Spinal cord (tissue), 10 donors: ENCODE measurements at places on chromosomes 1 and 21. TPM values are rescaled to one million over a fixed set of nuclear protein-coding genes. Genes with fewer than 3 reads are reported as not detected.

RGS8 gene
- 6.8 TPM for total RNA-seq

IGSF5 gene
- 5.3 TPM for total RNA-seq

GRCh38 chr1:206089341-206089740 is 27.8 kb downstream of the AVPR1B start:
- no peak for DNase-seq

DNA sequence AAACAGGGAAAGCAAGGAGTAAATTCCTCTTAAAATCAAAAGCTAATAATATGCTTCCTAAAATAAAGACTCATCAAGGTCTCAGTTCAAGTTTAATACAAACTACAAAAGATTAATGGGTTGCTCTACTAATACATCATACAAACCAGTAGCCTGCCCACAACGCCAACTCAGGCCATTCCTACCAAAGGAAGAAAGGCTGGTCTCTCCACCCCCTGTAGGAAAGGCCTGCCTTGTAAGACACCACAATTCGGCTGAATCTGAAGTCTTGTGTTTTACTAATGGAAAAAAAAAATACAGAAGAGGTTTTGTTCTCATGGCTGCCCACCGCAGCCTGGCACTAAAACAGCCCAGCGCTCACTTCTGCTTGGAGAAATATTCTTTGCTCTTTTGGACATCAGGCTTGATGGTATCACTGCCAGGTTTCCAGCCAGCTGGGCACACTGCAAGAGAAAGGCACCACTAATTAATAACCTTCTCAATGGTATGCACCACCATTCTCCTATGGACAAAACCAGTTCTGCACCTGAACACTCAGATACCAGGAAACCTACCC is 10.6 kb downstream of the PRDX1 start:
- DNase-seq, result no peak

DNA sequence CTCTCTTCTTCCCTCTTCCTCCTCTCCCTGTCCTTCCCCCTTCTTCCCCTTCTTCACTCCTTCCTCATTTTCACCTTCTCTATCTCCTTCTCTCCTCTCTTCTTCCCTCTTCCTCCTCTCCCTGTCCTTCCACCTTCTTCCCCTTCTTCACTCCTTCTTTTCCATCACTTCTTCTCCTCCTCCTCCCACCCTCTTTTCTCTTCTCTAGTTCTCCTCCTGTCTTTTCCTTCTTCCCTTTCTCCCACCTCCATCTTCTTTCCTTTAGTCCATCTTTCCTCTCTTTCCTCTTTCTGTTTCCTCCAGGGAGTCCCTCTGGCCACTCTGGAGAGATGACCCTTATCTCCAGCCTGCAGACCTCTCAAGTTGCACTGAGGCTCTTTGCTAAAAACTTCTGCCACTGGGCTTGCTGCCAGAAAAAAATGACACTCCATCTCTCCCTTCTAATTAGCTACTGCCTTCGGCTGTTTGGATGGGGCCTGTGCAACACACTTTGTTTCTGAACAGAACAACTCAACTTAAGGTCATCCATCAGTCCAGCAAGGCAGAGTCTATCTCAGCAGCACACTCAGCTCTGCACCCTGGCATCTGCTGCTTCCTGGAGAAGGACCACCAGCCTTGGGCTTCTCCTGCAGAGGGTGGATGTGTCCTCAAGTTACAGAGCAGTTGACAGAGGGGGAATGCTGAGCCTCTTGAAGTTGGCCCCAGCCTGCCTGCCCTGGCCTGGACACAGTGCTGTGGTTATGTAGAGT is 538.8 kb downstream of the MATN1 start:
- DNase-seq, result no peak

GRCh38 chr1:204125759-204126351 is 26.0 kb downstream of the ETNK2 start:
- DNase-seq, result no peak

- DNase-seq, result no peak
These were observed 74.3 kb downstream of the MPZL1 start for GRCh38 chr1:167795810-167796740.

GRCh38 chr1:187046293-187046692 is 217.5 kb downstream of the PLA2G4A start:
- no peak for DNase-seq

DNA sequence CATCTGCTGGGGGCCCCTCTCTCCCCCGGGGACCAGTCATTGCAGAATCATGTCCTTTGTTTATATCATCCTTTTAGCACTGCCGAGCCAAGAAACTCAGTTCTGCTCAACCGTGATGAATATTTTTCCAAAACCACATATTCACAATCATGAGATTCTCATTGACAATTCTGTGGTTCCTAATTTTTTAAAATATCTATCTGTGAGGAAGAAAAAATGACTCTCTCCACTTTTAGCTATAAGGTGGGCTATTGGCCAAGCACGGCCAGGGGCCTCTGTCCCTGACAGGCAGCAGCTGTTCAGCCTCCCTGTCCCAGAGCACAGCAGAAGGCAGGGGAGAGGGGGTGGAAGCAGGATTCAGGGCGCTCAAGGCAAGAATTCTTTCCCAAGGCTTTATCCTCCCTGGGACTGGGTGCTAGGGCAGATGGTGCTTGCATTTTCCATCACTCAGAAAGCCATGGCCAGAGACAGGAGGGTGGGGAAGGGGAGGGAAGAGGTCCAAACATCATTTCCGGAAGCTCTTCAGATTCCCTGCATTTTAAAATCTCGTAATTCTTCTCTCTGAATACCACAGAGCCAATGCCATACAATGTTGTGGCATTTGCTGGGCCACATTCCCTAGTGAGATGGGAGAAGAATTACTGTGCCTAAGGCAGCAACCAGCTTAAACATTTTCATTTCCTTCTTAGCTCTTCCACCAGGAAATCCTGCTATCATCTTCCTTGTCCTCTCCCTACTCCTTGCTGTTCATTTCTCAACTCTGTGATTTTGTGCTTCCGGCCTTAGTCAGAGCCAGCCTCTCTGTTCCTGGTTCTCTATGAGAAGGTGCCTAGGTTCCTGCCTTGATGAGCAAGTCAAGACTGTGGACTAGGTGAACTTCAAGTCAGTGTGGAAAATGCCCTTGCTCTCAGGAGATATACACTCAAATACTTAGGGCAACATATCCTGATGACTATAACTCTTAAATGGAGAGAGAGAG is 60.3 kb downstream of the KCNJ6 start:
- peak; percentile 92 for DNase-seq

GRCh38 chr1:98314601-98315000 is 346.9 kb upstream of the SNX7 start:
- no peak for DNase-seq

DNA sequence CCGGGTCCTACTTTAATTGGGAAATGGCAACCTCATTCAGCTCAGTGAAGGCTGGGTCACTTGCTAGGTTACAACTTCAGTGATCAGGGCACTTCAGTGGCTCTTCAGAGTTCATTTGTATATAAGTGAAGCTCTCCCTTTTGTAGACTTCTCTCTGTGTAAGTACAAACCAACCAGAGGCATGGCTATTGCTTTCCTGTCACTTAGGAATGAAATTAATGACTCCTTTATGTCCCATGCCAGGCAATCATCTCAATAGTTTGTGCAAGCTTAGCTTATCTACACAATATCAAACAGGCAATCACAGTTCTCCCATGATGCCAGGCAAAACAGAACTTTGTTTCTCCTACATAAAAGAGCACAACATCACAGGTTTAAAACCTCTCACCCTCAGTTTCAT is 22.8 kb upstream of the CTBS start:
- DNase-seq, result no peak
